ENCODE measurements at places on chromosomes 2 and 18. TPM values are rescaled to one million over a fixed set of nuclear protein-coding genes. Genes with fewer than 3 reads are reported as not detected.

Gene GALNT5
- not detected for total RNA-seq

- no peak overlapping the region for H3K4me3 ChIP-seq
- H3K36me3 ChIP-seq: no peaks in the 10 kb centered on the region
- H3K4me1 ChIP-seq: no peaks in the 10 kb centered on the region
- no peaks in the 10 kb centered on the region for H3K27me3 ChIP-seq
- no peak for DNase-seq
- no peak overlapping the region for H3K27ac ChIP-seq
These were observed 31.4 kb downstream of the COLEC11 start for GRCh38 chr2:3626118-3626811.

Gene KCNIP3
- not detected for total RNA-seq

GRCh38 chr18:80188643-80189530, 58.4 kb downstream of the PARD6G start:
- H3K27ac ChIP-seq: no peak overlapping the region
- DNase-seq: no peak
- no peaks in the 10 kb centered on the region for H3K4me1 ChIP-seq

DNA sequence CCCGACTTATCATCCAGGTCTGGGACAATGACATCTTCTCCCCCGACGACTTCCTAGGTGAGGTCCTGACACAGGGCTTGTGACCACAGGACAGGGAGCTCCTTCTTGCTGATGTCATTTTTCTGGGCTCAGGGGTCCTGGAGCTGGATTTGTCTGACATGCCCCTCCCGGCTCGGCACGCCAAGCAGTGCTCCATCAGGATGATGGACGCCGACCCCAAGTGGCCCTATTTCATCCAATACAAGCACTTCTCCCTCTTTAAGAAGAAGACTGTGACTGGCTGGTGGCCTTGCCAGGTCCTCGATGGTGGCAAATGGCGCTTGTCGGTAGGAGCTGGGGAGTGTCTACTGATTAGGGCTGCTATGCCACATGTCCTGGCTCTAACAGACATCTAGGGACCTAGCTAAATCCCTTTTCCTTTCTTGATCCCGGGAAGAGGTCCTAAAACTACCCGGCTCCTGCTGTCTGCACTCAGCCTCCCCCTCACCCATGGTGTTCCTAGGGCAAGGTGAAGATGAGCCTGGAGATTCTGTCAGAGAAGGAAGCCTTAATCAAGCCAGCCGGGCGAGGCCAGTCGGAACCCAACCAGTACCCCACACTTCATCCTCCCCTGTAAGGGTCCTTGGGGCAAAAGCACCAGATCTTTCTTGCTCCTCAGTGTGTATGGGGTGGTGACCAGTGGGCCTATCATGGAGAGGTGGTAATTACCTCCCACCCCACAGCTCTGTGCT, 36.7 kb downstream of the LMAN2L start:
- no peaks in the 10 kb centered on the region for H3K27me3 ChIP-seq
- no peak for DNase-seq
- H3K4me1 ChIP-seq: no peaks in the 10 kb centered on the region
- H3K36me3 ChIP-seq: peaks cover 7% of the 10 kb centered on the region
- no peak overlapping the region for H3K4me3 ChIP-seq

- no peak for DNase-seq
- no peaks in the 10 kb centered on the region for H3K4me1 ChIP-seq
- no peak overlapping the region for H3K27ac ChIP-seq
- no peaks in the 10 kb centered on the region for H3K36me3 ChIP-seq
- peaks cover 5% of the 10 kb centered on the region for H3K27me3 ChIP-seq
- no peak overlapping the region for H3K4me3 ChIP-seq
These were observed 186.3 kb downstream of the GPD2 start for GRCh38 chr2:156622491-156622890.

Gene HYCC2
- total RNA-seq: 16.0 TPM

Measured in activated CD4-positive, alpha-beta T cell treated with anti-CD3 and anti-CD28 coated beads for 36 hours (primary cell).